Keratinocyte (primary cell): ENCODE measurements at places on chromosomes 16 and 17. TPM values are rescaled to one million over a fixed set of nuclear protein-coding genes. Genes with fewer than 3 reads are reported as not detected.

KCNG4 gene
- not detected in 3 replicates for polyA plus RNA-seq

DNA sequence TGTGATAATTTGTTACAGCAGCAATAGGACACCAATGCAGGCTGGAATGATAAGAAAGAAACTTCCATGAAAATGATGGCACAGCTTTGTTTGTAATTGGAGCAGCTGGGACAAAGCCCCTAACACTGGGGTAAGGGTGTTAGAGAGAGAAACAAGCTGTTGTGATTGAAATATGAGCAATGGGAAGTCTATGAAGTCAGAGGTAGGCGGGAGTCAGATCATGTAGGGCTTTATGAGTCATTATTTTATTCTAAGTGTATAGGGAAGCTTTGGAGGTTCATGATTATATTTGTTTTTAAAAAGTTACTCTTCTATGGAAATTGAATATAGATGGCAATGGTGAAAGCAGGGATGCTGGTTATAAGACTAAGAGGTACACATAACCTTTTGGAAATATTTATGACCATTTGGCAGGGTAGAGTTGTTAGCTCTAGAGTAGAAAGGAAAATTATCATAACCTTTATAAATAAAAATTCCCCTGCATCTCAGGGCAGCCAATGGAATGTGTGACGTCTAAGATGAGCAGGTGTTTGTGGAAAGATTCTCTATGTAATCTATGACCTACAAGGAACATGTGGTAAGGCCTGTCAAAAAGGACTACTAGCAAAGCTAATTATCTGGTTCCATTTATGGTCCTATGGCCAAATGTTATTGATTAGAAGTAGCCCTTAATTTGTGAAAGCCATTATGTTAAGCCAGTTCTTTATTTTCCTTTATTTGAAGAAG lies 85.6 kb downstream of the KCNJ2 start:
- no peaks in the 10 kb centered on the region for H3K4me1 ChIP-seq
- no peak overlapping the region for H3K27ac ChIP-seq
- no peaks in the 10 kb centered on the region for H3K36me3 ChIP-seq

DNA sequence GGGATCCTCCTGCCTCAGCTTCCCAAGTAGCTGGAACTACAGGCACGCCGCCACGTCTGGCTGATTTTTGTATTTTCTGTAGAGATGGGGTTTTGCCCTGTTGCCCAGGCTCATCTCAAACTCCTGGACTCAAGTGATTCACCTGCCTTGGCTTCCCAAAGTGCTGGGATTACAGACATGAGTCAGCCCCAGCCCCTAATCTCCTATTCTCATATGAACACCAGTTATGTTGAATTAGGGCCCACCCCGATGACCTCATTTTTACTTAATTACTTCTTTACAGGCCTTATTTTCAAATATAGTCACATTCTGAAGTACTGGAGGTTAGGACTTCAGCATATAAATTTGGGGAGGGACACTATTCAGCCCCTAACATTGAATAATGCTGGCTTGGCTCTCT lies 49.2 kb downstream of the ZNRF1 start:
- H3K4me1 ChIP-seq: peaks cover 4% of the 10 kb centered on the region
- H3K36me3 ChIP-seq: no peaks in the 10 kb centered on the region
- H3K4me3 ChIP-seq: no peak overlapping the region
- no peak overlapping the region for H3K27ac ChIP-seq
- DNase-seq: no peak

DNA sequence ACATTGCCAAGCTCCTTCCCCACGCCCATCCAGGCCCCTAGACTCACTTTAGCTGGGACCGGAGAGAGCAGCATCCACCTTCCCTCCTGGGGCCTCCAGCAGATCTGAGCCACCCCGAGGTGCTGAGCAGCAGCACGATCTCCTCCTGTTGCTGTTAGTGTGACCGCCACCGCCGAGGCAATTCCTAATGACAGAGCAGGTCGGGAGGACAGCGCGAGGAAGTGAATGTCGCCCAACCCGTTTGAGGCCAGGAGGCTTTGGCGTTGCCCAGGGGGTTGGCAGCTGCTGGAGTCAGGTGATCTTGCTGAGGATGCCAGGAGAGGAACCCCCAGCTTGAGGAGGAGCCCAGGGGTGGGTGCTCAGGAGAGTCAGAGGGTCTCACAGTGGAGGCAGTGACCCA lies at the start of gene RNF222:
RNF222 (minus strand) TSS at position 192 of the 400 bp plus-strand sequence. CDS start 4,366 bp downstream, outside the sequence.
- H3K36me3 ChIP-seq: no peaks in the 10 kb centered on the region
- no peak within 1 kb of the TSS for H3K4me3 ChIP-seq

GRCh38 chr16:23670137-23670776 lies 8.4 kb upstream of the PLK1 start:
- peak; percentile 71 for DNase-seq
- H3K27ac ChIP-seq: peak overlapping the region; percentile 63
- peaks cover 29% of the 10 kb centered on the region for H3K36me3 ChIP-seq
- H3K27me3 ChIP-seq: no peaks in the 10 kb centered on the region
- H3K4me3 ChIP-seq: no peak overlapping the region

DNA sequence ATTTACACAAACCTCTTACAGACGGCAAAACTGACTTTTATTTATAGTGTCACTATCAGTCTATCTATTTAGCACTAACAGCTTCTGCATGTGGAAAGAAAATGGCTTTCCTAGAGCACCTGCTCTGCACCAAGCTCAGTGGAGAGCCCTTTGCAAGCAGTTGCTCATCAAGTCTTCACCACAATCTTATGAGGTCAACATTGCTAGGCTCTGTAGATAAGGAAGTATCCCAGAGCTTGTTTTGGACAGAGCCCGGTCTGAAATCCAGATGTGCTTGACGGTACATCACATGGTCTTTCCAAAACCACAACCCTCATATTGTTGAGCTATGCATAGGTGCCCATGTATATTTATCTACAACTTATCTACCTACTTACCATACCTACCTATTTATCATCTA lies 572.7 kb upstream of the CDH5 start:
- no peaks in the 10 kb centered on the region for H3K36me3 ChIP-seq
- DNase-seq: no peak
- no peak overlapping the region for H3K4me3 ChIP-seq
- H3K4me1 ChIP-seq: no peaks in the 10 kb centered on the region
- H3K27ac ChIP-seq: no peak overlapping the region

DNA sequence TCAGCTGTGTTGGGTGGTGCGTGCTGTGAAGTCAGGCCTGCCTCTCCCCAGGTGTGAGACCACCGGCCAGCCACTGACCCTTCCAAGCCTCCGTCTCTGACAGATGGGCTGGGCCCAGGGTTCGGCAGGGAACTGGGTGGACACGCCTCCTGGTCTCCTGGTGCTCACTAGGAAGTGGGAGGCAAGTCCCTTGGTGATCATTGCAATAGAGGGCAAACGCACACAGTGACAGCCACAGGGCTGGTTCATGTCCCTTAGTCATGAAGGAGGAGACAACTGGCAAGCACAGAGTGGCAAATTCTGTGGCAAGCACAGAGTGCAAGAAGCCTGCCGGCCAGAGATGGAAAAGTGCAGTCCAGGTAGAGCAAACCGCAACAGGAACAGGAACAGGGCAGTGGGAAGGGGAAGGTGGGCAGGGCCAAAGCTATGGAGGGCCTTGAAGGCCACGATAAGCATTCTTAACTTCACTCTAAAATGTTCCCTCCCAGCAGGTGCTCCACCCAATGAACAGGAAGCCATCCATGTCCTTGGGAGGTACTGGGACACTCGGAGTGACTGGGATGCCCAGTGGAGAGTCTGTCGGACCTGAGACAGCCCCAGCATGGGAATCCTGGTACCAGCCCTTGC lies 21.9 kb downstream of the USP7 start:
- H3K4me3 ChIP-seq: no peak overlapping the region
- H3K27me3 ChIP-seq: no peaks in the 10 kb centered on the region
- H3K27ac ChIP-seq: no peak overlapping the region
- no peak for DNase-seq
